ENCODE measurements at places on chromosomes 3 and 15. TPM values are rescaled to one million over a fixed set of nuclear protein-coding genes. Genes with fewer than 3 reads are reported as not detected.

GRCh38 chr15:87269566-87269965 is 987.0 kb downstream of the NTRK3 start:
- DNase-seq: no peak

The GOLGA8M gene
- 0.16 TPM for polyA plus RNA-seq

DNA sequence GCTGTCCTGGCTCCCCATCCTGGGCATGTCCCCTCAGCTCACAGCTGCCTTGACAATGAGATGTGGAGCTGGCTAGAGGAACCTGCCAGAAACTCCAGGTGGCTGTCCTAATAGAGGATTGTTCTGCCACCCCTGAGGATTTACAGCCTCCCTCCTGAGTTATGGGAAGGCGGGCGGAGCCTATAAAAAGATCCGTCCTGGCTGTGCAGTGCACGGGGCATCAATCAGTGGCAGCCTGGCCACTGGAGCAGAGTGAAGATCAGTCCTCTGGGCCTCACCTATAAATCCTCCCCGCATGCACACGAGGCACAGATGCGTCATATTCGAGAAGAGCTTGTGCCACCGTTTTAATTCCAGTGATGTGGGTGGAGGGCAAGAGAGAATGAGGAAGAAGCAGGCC is 90.0 kb downstream of the MEGF11 start:
- DNase-seq: no peak

The GMPS gene
- 10.2 TPM for polyA plus RNA-seq

DNA sequence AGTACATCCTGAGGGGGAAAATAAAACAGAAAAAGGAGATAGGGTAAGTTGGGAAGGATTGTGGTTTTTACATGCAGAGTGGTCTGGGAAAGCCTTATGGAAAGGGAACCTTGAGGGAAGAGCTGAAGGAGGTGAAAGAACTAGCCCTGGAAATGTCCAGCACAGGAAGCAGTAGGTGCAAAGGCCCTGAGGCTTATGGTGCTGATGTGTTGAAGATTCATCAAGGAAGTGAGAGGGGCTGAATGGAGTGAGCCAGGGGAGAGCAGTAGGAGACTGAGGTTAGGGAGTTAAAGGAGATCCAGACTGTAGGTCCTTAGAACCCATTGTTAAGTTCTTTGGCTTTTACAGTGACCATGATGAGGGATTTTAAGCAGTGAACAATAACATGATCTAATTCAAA is 33.0 kb downstream of the ATP1B3 start:
- DNase-seq: no peak

DNA sequence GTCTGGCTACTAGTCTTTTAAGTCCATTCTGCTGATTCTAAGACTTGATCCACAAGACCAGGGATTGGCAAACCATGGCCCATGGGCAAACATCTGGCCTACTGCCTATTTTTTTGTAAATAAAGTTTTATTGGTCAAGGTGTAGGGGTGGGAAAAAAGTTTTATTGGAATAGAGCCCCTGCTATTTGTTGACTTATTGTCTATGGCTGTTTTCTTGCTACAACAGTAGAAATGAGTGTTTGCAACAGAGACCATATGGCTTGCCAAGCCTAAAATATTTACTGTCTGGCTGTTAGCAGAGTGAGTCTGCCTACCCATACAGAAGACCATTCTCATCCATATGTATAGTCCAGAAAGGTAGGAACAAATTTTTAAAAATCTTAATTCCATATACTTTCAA is 106.4 kb downstream of the PTPRG start:
- DNase-seq: no peak

The RTP1 gene
- polyA plus RNA-seq: not detected

DNA sequence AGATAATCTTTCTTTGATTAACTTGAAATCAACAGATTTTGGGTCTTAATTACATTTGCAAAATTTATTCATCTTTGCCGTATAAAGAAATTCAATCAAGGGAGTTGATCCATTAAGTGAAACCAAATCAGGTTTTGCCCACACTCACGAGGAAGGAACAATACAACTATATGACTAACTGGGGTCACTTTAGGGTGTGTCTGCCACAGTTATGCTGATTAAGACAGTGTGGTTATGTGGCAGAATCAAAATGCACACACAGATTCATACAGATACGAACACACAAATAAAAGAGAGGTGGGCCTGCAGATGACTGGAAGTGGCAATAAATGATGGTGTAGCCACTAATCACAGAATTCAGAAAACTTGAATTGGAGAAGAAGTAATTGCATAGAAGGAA is 543.5 kb downstream of the GABRG3 start:
- DNase-seq: no peak

- no peak for DNase-seq
These were observed 17.0 kb downstream of the STAB1 start for GRCh38 chr3:52512105-52512504.

Measured in heart right ventricle (tissue), 16 donors.